ENCODE measurements at places on chromosomes 3 and 15.

DNA sequence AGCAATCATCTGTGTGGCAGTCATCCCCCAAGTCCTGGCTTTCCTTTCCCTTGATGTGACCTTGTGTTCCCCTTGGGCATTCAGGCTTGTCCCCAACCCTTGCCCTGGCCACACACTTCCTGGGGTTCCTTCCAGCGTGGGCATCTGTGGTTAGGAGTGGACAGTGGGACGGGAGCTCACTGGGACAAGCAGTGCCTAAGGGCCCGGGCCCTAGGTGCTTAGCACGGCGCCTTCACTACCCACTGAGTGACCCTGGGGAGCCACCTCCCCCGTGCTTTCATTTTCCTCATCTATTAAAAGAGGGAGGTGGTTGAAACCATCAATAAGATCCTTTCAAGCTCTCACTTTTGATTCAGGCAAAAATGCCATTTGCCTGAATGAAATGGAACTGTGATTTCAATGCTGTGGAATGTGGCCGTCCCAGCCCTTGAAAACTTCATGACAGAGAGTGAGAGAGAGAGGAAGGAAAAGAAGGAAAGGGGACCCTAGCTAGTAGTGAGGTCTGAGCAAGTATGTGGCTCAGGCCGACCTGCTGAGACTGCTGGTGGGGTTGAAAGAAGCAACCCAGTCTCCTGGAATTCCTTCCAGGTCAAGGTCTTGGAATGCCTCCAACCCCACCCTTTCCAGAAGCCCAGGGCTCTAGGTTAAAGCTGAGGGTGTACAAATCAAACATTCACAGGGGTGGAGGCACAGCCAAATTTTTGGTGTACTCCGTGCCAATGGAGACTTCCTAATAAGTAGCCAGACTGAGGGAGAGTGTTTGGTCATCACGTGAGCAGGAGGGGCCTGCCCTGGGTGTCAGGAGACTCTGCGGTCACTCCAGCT is 302.9 kb downstream of the TLE3 start:
- peak; percentile 82 for DNase-seq

DNA sequence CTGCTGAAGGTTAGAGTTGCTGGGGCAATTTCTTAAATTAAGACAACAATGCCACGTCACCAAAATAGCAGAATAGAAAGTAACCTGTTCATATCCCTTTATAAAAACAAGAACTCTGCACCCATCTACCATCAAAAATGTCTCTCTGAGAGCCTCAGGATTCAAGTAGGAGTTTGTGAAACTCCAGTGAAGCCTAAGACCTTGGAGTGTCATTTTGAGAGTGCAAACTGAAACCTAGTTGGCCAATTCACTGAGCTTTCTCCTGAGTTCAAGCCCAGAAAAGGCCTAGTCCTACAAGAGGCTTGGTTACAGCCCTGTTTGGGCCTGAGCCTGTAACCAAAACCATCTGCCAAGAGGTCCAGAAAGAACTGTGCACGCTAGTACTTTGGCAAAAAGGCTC is 335.1 kb downstream of the EFHB start:
- DNase-seq, result no peak

DNA sequence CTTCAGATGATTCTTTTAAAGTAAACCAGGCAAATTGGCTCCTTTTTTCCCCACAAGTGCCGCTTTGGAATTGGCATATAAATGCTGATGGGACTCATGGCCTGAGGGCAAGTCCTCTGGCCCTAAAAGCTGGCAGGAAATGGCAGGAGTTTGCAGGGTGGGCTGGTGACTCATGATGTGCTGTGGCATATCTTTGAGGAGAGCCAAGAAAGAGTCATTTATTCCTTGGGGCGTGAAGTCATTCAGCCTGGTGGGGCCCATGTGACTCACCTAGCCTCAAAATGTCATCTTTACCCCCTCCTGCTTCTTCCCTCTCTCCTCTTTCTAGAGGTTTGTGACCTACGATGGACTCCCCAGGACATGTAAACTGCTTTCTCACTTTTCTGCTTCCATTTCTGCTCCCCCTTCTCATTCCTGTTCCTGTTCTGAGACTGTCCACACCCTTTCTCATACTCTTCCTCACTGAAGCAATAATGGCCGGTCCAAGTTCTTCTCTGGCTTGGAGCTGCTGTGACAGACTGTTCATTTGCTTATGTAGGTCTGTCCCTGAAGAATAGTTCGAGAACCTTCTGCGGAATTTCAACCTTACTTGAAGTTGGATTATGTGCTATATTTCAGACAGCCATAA is 326.1 kb downstream of the SATB1 start:
- DNase-seq, result no peak

- DNase-seq, result no peak
These were observed 136.1 kb upstream of the SGO1 start for GRCh38 chr3:20322085-20322484.

- no peak for DNase-seq
These were observed 208.3 kb downstream of the TJP1 start for GRCh38 chr15:29613951-29614382.

GRCh38 chr3:123394391-123395020 is 54.4 kb downstream of the ADCY5 start:
- DNase-seq, result no peak

DNA sequence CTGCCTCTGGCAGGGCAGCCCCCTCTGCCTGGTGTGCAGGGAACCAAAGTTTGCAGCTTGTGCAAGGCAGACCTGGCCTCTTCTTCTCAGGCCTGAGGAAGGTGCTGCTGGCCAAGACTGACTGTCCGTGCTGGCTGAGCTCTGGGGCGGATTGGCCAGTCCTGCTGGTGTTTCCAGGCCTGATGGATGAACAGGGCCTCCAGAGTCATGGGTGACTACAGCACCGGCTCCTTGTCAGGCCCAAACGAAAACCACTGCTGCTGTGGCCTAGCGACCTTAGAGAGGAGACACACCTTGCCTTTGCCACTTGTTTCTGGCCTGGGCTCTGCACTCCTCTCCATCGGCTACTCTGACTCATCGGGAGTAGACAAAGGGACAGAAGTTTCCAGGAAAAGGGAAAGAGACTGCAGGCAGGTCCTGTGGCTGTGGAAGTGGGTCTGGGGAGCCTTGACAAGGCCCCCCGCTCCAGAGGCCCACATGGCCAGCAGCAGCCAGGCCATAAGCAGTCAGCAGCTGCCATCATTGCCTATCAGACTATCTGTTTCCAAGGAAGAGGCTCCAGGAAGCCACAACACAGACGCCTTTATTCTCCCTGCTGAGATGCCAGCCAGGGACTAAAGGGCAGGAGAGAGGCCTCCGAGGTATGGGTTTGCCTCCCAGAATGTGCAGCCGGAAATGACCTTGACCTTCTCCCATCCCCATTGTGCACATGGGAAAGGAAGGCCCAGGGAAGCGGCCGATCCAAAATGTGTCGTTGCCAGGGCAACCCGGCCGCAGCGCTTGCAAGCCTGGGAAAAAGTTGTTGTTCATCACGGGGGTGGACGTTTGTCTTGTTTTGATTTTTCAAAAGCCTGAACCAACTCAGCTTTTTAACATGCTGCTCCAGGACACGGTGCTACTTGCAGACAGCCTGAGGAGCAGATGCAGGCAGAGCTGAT is 160.5 kb downstream of the CHSY1 start:
- peak; percentile 74 for DNase-seq

All from coronary artery (tissue), 2 donors.